Retinal pigment epithelial cell (primary cell): ENCODE measurements at places on chromosomes 1 and 21.

GRCh38 chr1:36536727-36537126 is 54.0 kb upstream of the CSF3R start:
- DNase-seq, result no peak

GRCh38 chr1:237932816-237933215 is 42.1 kb upstream of the ZP4 start:
- DNase-seq, result peak; percentile 6

DNA sequence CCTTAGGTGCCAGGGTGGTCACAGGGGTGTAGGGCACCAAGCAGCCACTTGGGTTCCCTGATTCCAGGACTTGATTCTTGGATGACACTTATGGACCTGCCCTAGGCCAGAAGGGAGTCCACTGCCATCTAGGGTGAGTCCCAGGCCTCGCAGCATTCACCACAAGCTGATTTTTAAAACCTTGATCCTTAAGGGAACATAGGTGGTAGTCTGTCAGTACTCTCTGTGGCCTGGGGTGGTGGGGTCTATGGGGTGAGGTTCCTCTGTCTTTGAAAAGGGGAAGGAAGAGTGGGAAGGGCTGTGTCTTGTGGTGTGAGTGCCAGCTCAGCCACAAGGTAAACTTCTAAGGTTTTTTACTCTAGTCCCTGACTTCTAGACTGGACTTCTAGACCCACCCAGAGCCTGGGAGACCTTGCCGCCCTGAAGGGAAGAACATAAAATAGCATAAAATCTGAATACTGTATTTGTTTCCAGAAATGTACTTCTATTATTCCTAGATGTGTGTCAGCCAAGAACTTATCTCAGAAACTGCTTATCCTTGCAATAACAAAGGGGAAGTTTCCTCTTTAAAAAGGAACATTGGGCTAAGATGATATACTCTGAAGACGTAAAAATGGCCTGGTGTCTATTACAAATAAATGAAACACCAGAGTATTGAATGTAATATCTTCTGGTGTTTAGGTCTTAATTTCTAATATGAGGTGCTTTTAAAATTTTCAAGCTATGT is 757.3 kb downstream of the LTN1 start:
- no peak for DNase-seq

- DNase-seq, result no peak
These were observed 441.4 kb downstream of the RPS6KC1 start for GRCh38 chr1:213492161-213493041.

GRCh38 chr21:14767192-14767852 is 221.2 kb upstream of the SAMSN1 start:
- DNase-seq, result no peak

DNA sequence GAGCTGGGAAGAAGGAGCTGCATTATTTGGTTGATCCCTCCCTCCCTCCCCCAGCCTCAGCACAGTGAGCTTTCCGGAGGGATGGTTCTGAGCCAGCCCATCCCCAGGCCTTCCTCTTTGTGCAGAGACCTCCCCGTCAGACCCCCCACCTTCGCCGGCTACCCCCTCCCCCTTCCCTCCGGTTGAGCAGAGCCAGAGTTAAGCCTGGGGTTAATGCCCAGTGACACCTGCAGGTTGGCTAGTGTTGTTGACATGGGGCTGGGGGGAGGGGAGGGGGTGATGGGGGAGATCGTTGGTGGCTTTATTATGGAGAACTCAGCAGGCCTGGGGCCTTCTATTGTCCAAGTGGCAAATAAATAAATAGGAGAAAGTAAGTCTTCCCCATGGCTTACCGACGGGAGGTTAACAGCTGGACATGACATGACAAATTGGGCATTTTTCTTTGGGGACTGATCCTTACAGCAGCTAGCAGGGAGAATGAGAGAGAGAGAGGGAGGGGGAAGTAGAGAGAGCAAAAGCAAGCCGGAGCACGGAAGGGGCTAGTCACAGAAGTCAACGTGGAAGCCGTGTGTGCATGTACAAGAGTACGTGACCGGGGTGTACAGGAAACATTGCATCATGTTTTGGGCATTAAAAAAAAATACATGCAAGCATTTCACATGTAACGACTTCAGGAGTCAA is 131.1 kb downstream of the TMEM53 start:
- DNase-seq, result no peak

- no peak for DNase-seq
These were observed 11.2 kb upstream of the FMOD start for GRCh38 chr1:203361945-203362719.

DNA sequence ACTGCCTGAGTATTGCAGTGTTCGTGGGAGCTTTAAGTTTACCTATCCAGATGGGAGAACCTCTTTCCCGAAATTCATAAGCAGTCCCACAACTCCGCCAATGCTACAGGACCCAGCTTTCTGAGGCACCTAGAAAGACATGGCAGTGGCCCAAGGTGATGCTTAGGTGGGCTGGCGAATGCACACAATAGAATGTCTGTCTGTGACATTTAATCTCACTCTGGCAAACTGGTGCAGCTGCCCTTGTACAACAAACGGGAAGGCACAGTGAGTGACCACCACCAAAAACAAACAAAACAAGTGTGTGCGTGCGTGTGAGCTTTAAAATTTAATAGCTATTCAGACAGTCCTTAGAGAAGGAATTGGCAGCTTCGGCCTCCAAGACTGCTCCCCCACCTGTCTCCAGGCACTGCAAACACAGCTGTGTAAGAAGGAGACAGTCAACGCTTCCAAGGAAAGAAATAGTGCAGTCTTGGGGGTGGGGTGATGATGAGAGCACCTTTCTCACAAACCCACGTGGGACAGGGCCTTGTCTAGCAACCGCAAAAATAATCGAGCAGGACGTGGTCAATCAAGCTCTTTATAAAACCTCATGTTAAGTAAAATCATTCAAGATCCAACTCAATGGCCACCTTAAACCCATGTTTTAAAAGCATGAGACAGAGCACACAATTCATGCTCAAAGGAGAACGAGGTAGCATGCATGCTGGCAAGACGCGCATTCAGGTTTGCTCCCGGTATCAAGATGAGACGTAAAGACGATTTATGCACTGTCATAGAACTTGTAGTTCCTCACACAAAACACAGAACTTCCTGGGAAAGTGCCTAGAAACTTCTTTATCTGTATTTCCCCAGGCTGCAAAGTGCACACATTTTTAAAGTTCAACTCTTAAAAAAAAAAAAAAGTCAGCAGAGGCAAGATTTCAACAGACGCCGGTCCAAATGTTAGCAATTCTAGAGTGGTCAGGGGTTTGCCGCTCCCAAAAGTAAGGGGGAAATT is 84.1 kb downstream of the TM2D1 start:
- no peak for DNase-seq

- DNase-seq, result no peak
These were observed 14.5 kb upstream of the SERTAD4 start for GRCh38 chr1:210218047-210218446.

DNA sequence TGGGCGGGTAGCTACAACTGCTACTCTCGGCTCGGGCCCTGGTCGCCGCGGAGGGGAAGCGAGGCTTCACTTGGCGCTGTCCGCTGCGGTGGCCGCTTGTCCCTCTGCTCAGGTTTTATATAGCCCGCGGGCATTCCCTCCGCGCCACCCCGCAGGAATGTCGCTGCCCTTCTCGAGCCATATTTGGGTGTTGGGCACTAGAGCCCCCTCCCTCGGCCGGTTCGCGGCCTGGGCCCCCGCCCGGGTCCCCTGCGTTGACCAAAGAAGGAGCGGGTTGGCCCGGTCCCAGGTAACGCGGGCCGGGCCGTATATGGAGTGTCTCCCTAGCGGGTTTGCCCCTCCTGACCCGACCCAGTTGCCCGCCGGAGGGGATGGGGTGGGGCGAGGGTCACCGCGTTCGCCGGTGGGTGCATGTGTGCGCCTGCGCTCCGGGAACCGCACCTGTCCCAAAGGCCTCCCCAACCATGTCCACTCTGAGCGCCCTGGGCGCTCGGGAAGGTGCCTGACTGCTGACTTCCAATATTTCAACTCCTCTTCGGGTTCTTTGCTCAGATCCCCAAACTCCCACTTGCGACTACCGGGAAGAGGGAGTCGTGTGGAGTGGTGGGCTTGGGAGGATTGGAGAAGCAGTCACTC is at the start of gene ACTA1:
TSS of gene ACTA1 (minus strand) at position 90 of the 636 bp plus-strand sequence. CDS start 979 bp downstream, outside the sequence.
- DNase-seq, result no peak

GRCh38 chr1:212434992-212435391 is 2.3 kb downstream of the NENF start:
- DNase-seq, result no peak

GRCh38 chr21:45848805-45849204 is 132.8 kb upstream of the COL6A1 start:
- no peak for DNase-seq

GRCh38 chr21:33024201-33025103 is 1.3 kb upstream of the OLIG2 start:
- no peak for DNase-seq

GRCh38 chr1:117981455-117982192 is 52.1 kb downstream of the WDR3 start:
- no peak for DNase-seq

- no peak for DNase-seq
These were observed 4.8 kb downstream of the S100A16 start for GRCh38 chr1:153608089-153608682.

GRCh38 chr21:42381347-42381984 is 14.4 kb downstream of the TMPRSS3 start:
- DNase-seq, result no peak

DNA sequence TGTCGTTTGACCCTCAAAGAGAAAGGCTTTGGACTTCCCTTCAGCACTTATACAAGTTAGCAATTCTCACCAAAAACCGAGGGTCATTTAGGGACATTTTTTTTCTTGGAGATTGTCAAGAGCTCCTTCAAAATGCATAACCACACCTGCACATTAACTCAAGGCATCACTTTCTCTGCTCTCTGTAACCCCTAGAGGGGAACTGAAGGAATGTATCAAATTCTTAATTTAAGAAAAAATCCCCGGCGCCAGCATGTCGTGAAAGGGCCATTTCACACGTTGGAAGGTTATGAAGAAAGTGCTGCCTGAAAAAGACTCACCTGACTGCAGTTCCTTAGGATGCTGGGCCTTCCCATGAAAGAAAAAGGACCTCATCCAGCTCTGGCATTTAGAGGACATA is 131.6 kb upstream of the ZC3H12A start:
- no peak for DNase-seq

DNA sequence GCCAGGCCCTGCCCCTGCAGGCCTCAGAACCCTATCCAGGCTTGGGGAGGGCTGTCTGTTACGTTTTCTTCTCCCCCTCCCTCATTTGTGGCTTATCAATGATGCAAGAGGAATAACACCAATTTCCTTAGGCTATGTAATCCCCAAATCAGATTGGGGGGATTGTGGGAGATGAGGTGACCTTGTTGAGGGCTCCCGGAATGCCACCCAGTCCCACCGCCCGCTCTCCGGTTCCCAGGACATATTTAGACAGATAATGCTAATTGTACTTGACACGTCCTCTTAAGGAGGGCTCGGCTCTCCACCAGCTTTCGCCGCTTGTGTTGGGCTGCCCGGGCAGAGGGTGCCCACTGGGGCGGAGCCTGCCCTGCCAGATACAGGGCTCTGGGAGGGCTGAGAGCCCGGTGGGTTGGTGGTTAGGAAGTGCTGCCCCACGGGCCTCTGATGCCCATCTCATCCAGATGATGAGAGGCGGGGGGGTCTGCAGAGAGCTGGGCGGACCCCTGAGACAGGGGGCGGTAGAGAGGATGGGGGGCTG is 90.0 kb downstream of the CASZ1 start:
- DNase-seq, result no peak

GRCh38 chr1:159068886-159069285 is 7.7 kb downstream of the AIM2 start:
- no peak for DNase-seq

DNA sequence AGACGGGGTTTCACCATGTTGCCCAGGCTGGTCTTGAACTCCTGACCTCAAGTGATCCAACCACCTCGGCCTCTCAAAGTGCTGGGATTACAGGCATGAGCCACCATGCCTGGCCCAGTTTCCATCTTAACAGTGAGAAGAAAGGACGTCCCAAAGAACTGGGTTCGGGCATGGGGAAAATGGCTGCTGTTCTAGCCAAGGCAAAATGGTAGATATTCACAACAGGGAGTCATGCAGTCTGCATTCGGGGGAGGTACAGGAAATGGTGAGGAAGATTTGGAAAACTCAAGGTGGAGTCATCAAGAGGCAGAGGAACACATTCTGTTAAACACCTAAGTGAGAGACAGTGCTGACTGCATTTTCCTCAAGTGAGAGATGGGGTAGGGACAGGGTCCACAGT is 4.1 kb upstream of the ATP2B4 start:
- DNase-seq, result no peak

DNA sequence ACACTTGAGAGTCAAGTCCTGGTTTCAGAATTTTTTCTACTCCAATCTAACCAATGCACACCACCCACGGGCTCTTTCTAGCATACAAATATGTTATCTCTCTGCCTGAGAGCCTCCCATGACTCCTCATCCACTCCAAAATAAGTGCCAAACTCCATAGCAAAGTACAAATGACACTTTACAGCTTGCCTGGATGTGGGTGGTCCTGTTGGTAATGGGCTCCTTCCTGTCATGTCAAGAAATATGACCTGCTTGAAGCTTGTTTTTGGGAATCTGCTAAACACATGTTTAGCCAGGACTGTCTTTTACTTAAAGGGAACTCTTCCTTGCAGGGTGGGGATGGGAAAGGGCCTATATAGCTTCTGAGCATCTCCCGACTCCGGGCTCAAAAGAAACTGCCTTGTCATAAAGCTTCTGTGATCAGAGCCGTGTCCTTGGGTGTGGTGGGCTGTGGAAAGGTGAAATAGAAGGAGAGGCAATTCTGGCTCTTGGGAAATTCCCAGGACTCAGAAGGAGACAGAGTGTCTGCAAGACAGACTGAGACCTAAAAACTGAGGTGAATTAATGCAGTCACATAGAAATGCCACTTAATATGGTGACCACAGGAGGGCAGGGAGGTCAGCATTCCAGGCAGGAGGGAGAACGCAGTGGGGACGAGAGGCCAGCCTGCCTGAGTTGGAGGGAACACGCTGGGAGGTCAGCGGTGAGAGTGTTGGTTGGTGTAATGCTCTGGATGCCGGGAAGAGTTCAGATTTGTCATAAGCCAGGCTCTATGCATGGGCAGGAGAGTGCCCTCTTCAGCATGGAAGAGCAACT is 6.1 kb upstream of the IGFN1 start:
- no peak for DNase-seq

DNA sequence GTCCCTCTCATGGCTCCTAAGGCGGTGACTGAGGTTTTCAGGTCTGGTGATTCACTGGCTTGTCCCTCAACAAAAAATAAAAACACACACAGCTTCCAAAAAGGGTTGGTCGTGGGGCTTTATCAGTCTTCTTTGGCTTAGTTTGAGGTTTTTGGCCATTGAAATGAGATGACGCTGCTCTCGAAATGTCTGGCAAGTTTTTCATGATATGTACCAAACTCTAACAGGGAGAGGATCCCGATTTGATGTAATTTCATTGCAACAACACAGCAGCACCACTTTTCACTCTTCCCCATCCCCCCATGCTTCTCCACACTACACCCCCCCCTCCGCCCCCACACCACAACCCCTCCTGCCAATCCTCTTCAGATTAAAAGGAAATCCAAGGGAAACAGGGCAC is 187.1 kb upstream of the NFIA start:
- DNase-seq, result no peak

DNA sequence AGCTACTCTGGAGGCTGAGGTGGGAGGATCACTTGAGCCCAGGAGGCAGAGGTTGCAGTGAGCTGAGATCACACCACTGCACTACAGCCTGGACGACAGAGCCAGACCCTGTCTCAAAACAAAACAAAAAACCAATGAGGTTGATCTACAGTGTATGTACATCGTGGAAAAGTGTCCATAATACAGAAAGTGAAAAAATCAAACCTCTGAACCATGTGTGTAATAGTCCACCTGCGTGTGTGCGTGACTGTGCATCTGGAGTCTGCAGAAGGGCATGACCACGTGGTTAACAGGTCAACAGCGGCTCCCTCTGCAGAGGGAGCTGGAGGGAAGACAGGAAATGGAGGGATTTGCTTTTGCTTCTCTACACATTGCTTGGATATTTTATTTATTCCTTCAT is 32.4 kb upstream of the ENO1 start:
- DNase-seq, result no peak
